ENCODE measurements at places on chromosomes 16 and 17.

- DNase-seq, result no peak
Measured at GRCh38 chr16:1832838-1833454, 5.9 kb downstream of the FAHD1 start.

GRCh38 chr17:66791347-66791746, 43.6 kb upstream of the CACNG5 start:
- no peak for DNase-seq

DNA sequence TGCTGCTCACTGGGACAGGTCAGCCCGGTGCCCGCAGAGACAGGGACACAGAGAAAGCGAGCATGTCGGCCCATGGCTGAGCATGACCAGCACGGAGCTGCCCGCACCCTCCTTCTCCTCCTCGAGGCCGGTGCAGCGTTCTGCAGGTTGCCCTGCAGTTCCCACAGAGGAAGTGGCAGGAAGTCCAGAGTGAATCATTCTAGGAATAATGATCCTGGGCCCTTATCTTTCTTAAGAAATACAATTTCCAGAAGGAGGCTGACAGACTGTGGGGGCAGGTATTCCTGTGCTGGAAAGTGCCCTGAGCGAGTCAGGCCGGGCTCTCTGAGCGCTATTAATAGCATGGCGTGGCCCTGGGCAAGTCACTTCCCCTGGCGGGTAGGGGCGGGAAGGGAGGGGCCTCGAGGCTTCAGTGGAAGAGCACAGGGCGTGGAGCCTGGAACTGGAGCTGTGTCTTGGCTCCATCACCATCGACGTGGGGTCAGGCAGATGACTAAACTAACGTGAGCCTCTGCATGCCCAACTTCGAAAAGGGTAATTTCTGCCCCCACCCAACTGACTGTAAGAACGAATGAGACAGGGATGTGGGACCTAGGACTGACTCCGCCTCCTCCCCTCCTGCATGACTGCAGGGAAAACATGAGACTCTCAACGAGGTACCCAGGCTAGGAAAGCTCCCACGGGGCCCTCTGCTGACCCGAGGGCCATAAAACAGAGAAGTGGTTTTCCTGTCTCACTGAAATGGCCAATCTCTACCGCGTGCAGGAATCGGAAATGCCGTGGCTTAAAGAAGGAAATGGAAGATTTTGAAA, 9.8 kb downstream of the TMEM204 start:
- DNase-seq, result no peak

DNA sequence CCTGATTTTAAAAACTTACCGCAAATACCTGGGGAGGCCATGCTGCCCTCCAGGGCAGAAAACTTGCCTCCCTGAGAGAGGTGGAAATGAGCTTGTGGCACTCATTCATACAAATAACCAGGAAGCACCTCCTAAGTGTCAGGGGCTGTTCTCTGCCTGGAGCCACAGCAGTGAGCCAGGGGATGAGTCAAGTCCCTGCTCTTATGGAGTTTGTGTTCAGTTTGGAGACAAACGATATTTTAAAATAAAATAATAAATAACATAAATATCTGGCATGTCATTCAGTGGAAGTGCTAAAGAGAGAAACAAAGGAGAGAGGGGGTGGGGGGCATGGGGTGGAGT, 313.8 kb downstream of the C16orf95 start:
- DNase-seq, result no peak

DNA sequence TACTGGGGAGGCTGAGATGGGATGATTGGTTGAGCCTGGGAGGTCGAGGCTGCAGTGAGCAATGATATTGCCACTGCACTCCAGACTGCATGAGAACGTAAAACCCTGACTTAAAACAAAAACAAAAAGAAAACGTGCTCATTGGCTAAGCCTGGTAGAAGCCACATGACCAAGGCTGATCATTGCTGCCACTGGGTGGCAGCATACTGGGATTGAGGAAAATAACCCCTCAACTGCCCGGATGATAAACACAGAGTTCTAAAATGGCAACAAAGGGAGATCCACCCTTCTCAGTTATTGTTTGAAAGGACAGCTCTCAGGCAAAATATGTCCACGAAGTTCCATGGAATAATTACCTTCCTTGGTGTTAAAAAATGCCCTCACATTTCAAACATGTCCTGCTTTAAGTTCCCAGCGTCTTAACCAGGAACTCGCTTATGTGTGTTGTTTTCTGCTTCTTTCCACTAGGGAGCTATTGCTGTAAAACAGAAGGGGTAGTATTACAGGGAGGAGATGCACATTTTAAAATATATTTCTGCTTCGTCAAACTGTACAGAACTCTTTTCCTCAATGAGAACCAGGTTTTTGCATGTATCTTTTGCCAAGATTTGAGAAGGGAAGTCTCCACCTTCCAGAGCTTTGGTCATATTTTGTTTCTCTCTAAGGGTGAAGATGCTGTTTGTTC, 675.3 kb downstream of the MAF start:
- no peak for DNase-seq

GRCh38 chr16:769934-770333, 9.4 kb downstream of the MSLN start:
- DNase-seq, result no peak

DNA sequence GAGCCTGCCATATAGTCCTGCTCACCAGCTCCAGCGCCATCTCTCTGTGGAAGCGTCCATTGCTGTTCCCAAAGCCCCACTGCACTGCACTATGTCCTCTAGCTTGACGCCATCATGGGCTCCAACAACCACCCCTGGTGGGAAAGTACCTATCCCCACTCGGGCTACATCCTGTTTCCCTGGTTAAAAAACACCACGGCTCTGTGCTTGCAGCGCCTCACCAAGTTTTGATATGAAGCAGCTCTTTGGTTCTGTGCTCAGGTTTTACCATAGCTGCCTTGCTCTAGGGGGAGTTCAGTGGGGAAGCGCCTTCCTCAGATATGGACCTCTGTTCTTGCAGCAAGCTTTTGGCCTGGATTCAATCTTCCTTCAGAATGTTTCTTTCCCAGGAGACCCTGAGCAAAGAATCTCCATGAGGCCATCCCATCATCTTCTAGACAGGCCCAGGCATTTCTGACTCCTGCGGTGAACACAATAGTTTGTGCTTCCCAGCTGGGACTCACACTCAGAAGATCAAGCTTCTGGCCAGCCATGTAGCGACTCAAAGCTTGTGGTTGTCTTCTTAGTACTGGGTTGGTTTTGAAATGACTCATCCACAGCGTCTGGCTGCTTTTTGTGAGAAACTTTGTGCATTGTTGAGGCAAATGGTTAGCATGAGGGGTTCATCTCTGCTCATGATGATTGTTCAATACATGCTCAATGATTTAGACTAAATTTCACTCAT, 39.5 kb downstream of the DYNLRB2 start:
- DNase-seq, result no peak

GRCh38 chr16:66346221-66346620, 20.3 kb upstream of the CDH5 start:
- no peak for DNase-seq

- no peak for DNase-seq
Measured at GRCh38 chr16:85560932-85561247, 52.2 kb upstream of the GSE1 start.

DNA sequence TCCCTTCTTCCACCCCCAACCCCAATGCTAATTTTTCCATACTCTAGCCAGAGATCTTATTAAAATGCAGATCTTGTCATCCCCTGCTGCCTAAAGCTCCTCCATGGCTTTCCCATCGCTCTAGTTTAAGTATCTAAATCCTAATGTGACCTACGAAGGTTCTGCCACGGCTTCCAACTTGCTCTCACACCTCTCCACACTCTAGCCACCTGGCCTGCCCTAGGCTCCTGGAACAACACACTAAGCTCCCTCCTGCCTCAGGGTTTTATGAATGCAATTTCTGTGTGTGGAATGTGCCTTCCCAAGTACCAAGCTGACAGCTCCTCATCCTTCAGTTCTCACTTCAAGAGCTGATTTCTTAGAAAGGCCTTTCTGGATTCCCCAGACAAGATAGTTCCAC, 16.6 kb downstream of the NXPH3 start:
- no peak for DNase-seq

- DNase-seq, result no peak
Measured at GRCh38 chr17:44207743-44208142, 8.1 kb upstream of the ATXN7L3 start.

GRCh38 chr16:62029947-62030346, 6.3 kb downstream of the CDH8 start:
- no peak for DNase-seq

DNA sequence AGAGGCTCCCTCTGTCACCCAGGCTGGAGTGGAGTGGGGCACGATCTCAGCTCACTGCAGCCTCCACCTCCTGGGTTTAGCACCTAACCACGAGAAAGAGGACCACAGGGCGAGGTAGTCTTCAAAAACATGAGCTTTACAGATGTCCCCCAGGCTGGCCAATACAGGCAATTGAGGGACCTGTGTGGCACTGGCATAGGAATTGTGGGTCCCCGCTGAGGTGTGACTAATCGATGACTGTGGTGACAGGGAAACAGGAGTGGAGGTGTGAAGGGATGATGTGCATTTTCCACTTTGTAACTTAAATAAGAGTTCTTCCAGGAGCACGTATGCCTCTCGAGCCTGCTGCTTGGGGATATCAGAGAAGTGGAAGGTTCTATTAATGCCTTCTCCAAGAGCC, 12.6 kb upstream of the ARHGAP17 start:
- no peak for DNase-seq

DNA sequence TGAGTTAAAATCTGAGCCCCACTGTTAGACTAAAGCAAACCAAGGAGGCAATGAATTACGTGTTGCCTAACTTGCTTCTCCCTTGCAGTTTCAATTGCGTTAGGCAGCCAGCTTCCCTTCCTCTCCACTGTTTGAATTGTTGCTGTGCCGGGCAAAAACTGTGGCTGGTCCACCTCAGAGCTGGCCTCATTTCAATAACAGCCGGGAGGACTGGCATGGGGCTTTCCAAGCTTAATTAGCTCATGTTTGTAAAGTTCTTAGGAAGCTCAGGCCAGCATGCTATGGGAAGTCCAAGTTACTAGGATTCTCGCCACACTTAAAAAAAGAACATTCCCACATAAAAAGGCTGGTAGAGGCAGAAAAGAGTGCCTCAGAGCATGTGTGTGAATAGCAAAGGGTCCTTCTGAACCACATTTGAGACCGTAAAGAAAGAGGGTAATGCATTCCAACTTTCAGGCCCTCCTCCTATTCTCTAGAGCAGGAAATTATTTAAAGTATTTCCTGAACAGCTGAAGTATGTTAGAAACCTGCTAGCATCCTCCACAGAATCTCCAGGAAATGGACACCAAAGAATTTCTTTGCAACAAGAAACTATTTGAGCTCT, 79.0 kb upstream of the SMURF2 start:
- DNase-seq, result peak; percentile 64

GRCh38 chr16:20329392-20330138, 2.3 kb upstream of the GP2 start:
- no peak for DNase-seq

DNA sequence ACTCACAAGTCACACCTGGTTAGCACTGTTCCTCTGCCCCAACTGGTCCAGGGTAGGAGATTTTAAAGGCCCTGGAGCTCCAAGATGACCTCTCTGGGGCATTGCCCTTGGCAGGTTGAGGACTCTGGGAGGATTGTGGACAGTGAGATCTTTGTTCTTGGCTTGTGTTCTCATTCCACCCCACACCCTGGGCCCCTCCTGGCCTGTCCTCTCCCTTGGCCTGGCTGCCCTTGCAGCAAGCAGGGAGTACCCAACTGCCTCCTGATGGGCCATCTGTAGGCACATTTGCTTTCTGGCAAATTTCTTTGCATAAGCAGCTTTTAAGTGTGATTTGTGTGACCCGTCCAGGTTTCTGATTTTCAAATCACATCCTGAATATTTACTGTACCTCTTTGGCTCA, 239.6 kb downstream of the UTP18 start:
- DNase-seq, result no peak

DNA sequence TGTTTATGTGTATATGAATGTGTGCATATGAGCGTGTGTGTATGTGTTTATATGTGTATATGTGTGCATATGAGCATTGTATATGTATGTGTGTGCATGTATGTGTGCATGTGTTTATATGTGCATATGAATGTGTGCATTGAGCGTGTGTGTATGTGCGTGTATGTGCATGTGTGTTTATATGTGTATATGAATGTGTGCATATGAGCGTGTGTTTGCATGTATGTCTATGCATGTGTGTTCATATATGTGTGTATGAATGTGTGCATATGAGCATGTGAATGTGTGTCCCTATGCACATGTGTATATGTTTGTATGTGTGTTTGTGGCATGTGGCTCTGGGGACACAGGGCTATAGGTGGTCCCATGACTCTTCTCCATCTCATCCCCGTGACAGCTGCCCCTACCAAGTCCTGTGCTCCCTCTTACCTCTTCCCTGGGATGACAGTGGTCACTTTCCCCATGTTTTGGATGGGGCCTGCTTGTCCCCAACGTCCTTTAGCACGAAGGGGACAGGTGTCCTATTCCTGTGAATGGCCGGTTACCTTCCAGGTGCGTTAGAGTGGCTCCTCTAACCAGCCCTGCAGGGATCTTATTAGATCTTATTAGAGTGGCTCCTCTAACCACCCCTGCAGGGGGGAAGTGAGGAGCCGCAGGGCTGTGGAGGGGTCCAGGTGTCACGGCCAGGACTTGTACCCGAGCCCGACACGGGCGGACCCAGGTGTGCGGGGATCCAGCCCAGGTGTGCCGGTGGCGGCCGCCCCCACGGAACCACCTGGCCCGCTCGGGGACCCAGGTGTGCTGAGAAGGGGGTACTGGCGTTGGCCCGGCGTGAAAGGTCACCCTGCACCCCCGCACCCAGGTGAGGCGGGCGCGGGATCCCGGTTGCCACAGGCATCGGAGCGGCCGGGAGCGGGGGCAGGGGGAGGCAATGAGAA, 105.6 kb downstream of the SEC14L1 start:
- DNase-seq, result no peak

DNA sequence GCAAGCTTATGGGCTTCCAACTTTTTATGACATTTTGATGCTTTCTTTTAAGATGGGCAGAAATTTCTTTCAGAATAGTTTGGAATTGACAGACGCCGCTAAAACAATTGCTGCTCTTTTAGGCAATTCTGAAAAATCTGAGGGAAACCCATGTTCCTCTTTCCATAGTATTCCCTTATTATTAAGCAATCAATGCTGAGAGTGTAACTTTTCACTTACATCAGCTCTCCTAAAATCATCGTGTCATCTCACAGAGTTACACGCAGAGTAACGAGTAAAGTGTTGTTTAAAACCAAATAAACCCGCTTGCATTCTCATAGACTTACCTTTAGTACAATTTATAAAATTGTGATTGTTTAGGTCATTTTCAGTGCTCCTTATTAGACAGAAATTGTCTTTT, 150.6 kb downstream of the MAF start:
- no peak for DNase-seq

GRCh38 chr17:34579017-34579946, at the start of gene TMEM132E:
TSS of gene TMEM132E (plus strand) at chr17:34579582. CDS start at chr17:34581077, 1,495 bp downstream.
- DNase-seq, result peak; percentile 63

DNA sequence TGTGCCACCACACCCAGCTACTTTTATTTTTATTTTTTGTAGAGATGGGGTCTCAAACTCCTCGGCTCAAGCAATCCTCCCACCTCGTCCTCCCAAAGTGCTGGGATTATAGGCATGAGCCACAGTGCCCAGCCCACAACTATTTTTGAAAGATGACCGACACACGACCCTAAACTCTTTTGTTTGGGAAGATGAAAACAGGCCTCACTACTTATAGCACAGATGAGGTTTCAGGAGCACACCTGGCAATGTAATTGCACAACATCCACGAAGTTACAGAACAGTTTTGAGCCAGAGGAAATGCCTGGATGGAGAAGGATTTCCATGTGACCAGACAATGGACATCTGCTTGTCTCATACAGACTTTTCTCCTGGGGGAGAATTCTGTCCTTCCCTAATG, 43.4 kb upstream of the PRSS54 start:
- no peak for DNase-seq

- no peak for DNase-seq
Measured at GRCh38 chr17:32161029-32161428, 18.7 kb downstream of the RHOT1 start.

GRCh38 chr16:29820271-29820701, at the start of gene MVP:
TSS of gene MVP (plus strand) at chr16:29820462. CDS start at chr16:29830550, 10,088 bp downstream.
- peak; percentile 84 for DNase-seq
